ENCODE measurements at places on chromosomes 6 and 20. TPM values are rescaled to one million over a fixed set of nuclear protein-coding genes. Genes with fewer than 3 reads are reported as not detected.
A peak's percentile ranks its signal among the peaks of the same experiment; 100 is the strongest.

Gene LSM14B
- 26.8 TPM for total RNA-seq

Gene C6orf15
- not detected for total RNA-seq

Gene KHDC1
- 4.8 TPM for total RNA-seq

Gene FKBP1C
- total RNA-seq: not detected

Gene MTHFD1L
- 12.2 TPM for total RNA-seq

Gene GSTA3
- not detected for total RNA-seq

Gene TINAG
- not detected for total RNA-seq

Gene ULBP2
- total RNA-seq: 0.82 TPM

Gene DDX43
- total RNA-seq: 0.51 TPM

- no peak for DNase-seq
Observed at GRCh38 chr20:37853823-37854375, 49.0 kb upstream of the VSTM2L start.

GRCh38 chr6:109461733-109462526, 6.4 kb upstream of the MICAL1 start:
- no peak for DNase-seq

DNA sequence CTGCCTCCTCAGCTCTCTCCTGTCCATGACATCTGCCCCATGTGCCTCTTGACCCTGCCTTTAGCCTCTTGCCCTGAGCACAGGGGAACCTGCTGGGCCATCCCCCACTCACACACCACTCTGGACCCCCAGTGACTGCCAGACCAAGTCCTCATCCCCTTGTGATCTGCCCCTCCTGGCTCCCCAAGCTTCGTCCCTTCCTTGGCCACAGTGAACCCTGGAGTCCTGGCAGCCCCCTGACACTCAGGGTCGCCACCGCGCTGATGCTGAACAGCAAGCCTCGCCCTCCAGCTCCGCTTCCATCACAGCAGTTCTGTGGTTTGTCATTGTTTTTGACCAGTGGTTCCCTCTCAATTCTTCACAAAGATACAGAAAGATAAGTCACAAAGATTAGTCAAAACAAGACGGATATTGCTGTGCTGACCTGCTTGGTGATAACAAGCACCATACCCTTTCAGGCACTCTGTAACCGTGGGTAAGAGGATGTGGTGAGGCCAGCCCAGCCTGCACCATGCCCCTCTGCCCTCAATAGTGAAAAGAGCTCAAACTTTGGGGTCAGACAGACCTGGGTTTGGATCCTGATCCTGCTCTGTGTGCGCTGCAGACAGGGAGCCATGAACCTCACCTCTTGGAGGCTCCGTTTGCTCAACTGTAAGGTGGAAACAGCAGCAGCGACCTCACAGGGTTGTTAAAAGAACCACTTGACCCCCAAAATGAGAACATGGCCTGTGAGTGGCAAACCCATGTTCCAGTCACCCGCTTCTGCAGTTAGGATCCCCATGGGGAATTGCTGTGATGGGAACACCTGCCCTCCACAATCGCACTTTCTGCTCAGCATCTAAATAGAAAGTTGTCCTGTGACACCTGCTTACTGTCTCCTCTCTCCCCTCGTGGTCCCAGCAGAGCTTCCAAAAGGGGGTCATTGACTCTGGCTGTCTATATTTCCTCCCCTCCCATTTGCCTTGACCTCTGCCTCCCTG, 114.5 kb downstream of the TOX2 start:
- peak; percentile 50 for DNase-seq

- DNase-seq: no peak
Observed at GRCh38 chr6:46329568-46329967, 158.8 kb upstream of the ENPP5 start.

DNA sequence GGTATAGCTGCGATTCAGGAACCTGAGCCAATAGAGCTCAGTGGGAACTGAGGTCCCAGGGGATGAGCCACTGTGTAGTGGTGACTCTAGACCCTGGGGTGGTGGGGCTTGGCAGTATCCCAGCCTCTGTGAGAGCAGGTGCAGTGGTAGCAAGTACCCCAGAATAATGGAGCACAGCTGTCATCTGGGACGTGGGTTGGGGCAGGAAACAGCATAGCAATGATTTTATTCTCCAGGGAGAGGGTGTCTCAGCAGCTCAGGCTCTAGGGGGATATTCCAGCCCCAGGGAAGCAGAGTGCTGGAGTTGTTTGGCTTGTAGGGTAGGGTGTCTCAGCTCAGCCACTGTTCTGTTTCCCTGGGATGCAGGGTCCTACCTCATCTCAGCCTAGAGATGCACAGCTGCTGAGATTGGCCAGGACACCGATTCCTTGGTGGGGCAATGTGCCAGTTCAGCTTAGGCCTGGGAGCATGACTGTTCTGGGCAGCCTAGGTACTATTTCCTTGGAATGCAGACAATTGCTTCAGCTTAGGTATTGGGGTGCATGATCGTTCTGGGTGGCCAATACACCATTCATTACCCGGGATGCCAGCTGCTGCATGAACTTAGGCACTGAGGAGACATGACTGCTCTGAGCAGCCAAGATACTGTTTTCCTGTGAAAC, 34.0 kb upstream of the NUP153 start:
- no peak for DNase-seq

DNA sequence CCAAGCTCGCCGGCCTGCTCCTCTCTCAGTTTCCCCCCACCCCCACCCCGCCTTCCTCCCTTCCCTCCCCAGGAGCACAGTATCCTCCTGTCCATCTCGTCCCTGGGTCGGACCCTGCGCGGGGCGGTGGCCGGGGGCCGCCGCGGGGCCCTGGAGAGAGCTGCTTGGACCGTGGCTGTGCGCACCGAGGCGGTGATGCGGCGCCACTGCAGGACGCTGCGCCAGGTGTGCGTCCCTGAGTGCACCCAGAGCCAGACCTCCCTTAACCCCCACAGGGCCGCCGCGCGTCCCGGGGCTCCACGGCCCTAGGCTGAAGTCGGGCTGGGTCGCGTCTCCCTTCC, 2.2 kb downstream of the C20orf204 start:
- DNase-seq: no peak

DNA sequence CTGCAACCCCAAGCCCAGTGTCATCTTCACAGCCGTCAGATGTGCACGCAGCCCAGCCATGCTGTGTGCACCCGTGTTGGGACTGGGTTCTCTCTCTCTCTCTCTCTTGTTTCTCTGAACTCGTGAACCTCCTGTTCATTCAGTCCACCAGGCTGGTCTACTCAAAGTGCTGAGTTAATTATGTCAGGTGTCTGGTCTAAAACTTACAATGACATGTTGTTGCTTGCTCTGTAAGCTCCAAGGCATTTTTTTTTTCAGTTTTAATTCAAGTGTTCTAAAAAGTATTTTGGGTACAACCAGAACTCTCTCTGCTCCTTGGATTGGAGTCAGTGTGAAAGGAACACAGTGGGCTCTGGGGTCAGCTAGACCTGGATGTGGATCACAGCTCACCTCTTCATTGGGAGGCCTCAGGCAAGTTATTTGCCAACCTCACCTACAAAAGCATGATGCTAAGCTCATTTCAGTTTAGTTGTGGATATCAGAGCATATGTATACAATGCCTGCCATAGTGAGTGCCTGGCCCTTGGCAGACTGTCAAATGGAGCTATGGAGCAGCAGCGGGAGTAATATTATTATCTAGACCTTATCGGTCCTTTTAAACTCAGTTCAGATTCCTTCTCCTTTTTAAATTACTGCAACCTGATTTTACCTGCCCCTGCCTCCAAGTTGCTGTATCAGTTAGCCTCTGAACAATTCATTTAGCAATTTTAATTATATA, 59.5 kb downstream of the PLEKHG1 start:
- DNase-seq: no peak

DNA sequence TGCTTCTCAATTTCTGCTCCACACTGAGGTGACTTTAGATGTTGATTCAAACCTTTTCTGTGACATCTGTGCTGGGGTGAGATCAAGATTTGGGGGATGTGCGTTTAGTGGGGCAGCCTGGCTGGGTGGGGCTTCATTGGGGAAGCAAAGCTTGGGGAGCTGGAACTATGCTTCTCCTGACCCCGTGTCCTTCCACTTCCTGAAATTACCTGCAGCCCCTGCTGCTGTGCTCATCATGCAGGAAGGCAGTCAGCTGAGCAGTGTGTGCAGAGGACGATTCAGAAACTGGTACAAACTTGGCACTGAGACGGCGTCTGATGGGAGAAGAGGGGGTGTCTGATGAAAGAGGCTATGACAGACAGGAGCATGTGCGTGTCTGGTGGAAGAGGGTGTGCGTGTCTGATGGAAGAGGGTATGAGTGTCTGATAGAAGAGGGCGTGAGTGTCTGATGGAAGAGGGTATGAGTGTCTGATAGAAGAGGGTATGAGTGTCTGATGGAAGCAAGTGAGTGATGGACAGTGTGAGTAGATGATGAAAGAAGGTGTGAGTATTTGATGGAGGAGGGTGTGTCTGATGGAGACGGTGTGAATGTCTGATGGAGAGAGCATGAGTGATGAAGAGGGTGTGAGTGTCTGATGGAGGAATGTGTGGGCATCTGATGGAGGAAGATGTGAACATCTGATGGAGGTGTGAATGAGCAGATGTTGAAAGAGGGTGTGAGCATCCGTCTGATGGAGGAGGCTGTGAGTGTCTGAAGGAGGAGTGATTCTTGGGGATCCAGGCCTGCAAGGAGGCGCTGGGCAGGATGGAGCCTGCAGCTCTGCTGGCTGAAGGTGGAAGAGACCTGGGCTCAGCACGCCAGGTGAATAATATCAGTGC, 103.4 kb downstream of the SYCP2 start:
- peak; percentile 40 for DNase-seq

DNA sequence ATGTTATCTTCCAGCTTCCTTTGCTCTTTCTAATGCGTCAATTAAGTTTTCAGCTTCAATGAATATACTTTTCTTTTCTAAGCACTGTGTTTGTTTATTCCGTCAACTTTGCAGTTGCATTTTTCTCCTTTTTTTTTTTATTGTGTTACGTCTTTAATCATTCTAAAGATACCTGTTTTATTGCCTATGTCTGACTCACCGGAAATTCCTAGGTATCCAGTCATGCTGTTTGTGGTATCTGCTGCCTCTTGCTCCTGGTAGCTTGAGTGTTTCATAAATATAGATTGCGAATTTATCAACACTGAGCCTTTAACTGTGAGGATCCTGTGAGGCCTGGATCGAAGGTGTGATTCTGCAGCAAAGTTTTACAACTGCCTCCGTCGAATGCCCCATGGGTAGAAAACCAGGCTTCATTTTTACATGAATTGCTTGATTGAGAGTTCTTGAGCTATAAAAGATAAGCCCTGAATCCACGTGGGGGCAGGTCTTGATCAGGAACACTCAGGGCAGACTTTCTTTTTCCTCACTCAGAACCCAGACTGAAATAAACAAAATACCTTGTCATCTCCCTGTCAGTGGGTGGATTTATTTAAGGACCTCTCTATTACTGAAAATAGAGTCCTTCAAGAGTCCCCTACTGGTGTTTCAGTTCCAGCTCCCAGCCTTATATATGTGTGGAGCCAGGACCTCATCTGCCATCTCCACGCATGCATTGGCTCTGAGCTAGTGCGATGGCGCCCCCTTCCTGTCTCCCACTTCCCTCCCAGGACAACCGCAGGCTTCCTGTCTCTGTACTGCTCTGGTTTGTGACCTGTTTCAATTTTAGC, 60.1 kb upstream of the LRRC1 start:
- DNase-seq: no peak

- no peak for DNase-seq
Observed at GRCh38 chr20:50589548-50590347, 79.6 kb downstream of the PTPN1 start.

DNA sequence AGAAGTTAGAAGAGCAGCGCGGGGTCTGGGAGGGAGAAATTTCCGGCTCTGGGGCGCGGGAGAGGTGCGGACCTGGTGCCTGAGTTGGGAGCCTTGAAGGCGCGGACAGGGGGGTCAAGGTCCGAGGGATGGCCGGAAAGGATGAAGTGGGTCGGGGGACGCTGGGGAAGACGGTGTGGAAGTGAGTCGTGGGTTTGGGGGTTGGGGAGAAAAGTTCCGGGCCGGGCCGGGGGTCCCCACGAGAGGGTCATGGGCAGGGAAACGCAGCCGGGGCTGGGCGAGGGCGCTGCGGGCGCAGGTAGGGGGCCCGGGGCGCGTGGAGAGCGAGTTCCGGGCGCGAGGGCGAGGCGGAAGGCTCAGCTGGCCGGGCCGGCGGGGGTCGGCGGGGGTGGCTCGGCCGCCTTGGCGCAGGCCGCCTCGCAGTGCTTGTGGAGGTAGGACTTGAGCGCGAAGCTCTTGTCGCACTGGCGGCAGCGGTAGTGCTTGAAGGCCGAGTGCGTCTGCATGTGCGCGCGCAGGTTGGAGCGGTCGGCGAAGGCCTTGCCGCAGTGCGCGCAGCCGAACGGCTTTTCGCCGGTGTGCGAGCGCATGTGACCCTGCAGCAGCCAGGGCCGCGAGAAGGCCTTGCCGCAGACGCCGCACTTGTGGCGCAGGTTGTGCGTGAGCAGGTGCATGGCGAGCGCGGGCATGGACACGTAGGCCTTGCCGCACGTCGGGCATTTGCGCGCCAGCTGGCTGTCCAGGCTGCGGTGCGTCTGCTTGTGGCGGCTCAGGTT, 10.5 kb upstream of the SRXN1 start:
- no peak for DNase-seq

- no peak for DNase-seq
Observed at GRCh38 chr6:136371959-136372358, 82.3 kb upstream of the BCLAF1 start.

GRCh38 chr6:87747646-87748045, 45.6 kb upstream of the AKIRIN2 start:
- no peak for DNase-seq

DNA sequence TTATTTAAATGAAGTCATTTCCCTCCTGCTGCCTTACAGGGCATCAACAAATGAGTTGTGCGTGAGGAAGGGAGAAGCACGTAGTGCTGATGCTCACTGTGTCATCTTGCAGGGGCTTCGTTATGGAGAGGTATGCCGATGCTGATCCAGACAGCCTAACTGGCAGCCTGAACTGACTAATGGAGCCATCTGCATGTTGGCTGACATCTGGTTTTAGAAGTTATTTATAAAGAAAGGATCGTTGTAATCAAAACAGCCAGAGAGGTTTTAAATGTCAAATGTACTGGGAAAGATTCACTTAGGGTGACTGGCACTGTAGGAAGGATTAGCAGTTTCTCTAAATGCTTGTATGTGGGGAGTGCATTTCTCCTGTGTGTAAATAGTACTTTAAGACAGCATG, 54.6 kb downstream of the FARS2 start:
- DNase-seq: no peak

- DNase-seq: no peak
Observed at GRCh38 chr6:126372626-126373025, 32.7 kb downstream of the CENPW start.
